ENCODE measurements at places on chromosomes 4 and X. TPM values are rescaled to one million over a fixed set of nuclear protein-coding genes. Genes with fewer than 3 reads are reported as not detected.

DNA sequence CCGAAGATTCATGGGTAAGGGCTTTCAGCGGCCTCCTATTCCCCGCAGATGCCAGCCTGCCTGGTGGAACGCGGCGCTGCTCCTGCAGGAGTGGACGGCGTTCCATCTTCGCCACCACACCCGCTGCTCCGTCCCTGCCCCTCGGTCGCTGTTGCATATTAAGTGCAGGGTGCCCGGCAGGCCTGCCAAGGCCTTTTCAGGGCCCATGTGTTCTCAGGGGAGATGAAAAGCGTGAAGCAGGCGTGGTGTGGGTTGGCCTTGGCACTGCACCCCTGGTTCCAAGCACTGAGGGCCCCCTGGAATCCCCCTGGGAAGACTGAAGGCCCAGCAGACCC is 52.0 kb downstream of the SORCS2 start:
- no peak overlapping the region for H3K27ac ChIP-seq
- no peaks in the 10 kb centered on the region for H3K4me1 ChIP-seq
- H3K4me3 ChIP-seq = no peak overlapping the region
- H3K36me3 ChIP-seq = no peaks in the 10 kb centered on the region

- H3K4me3 ChIP-seq = no peak overlapping the region
- H3K36me3 ChIP-seq = no peaks in the 10 kb centered on the region
- H3K4me1 ChIP-seq = no peaks in the 10 kb centered on the region
- no peak for DNase-seq
These were observed 16.5 kb upstream of the RHOH start for GRCh38 chr4:40180356-40180755.

ETDA gene
- total RNA-seq = not detected

DNA sequence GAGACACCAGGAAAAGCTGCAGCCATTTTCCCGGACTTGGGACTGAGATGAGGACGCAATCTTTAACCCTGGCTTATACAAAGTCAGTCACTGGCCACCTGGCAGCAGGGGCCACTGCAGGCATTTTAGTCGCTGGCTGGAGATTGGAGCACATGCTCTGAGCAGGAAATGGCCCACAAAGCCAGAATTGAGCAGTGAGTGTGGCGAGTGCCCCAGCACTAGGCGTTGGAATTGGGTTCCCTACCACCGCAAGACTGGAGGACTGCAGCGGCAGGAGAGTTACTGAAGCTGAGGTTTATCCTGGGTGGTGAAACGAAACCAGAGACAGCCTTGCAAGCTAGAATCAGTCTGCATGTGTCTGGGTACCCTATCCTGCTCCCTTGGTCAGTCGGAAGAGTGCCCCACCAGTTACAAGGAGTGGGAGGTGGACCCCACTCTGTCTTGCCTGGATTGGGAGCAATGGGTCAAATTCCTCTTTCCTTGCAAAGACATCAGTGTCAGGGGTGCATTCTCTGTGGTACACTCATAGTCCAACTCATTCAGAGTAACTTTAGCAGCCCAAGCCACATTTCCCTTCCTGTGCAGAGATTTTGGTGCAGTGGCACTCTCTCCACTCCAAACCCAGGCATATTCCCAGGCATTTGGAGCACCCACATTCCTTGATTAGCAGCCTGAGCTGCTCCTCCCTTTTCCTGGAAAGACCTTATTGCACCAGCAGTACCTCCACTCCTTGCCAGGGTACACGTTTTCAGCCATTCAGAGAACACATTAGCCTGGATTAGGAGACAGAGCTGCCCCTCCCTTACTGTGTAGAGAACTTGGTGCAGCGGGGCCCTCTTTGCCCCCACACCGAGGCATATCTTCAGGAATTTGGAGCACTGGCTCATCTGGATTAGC is 36.7 kb upstream of the PLK4 start:
- H3K4me1 ChIP-seq = no peaks in the 10 kb centered on the region
- no peaks in the 10 kb centered on the region for H3K36me3 ChIP-seq
- no peaks in the 10 kb centered on the region for H3K27me3 ChIP-seq
- H3K27ac ChIP-seq = no peak overlapping the region
- no peak overlapping the region for H3K4me3 ChIP-seq
- DNase-seq = no peak
